ENCODE measurements at places on chromosomes 3 and 15.
A peak's percentile ranks its signal among the peaks of the same experiment; 100 is the strongest.

- DNase-seq, result no peak
Observed at GRCh38 chr15:65309882-65310418, 5.5 kb downstream of the RNU5B-1 start.

GRCh38 chr15:34808016-34808415 lies 12.7 kb upstream of the ACTC1 start:
- DNase-seq, result no peak

- no peak for DNase-seq
Observed at GRCh38 chr3:178260887-178261565, 275.2 kb upstream of the KCNMB2 start.

DNA sequence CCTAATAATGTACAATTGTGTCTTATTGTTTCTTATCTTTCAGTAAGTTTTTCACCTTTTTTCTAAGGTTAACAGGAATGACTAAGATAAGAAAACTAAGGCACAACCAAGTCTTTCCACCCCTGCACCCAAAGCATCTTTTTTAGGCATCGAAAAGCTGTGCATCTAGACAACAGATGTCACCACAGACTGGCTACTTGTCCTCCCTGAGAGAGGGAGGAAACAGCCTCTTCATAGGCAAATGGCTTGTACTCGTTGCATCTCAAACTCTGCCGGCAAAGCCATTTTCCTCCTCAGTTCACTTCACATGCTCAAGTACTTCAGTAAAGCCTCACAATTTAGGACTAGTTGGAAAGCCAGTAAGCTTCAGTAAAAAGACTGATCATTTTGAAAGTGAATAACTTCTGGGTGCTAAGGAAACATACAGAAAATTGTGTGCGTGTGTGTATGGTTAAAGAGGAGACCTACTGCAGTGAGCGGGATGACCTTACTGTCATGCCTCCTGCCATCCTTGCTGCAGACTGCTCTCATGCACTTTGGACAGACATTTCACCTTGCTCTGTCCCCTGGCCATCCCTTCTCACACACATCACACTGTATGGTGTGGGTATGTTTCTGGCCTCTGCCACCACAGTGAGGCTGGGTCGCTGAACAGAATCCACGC lies 36.5 kb upstream of the HACD2 start:
- DNase-seq, result no peak

DNA sequence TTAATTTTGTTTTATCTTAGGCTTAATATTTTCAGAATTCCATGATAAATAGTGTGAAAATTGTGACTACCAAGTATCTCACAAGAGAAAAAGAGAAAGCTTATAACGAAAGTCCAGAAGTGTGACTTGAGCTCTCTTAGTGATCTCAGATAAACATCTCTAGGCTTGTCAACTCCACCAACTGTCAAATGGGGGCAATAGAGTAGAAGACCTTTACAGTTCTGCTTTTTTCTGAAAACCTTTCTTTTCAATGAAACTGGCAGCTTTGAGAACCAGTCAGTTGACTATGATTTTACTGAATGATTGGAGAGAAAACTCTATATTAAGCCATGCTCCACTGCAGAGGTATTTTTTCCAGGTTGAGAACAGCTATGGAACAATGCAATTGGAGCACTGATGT lies 119.2 kb upstream of the TP63 start:
- no peak for DNase-seq

GRCh38 chr3:109337393-109337792 lies at the start of gene DPPA4:
DPPA4 (minus strand) TSS chr3:109337546; CDS start chr3:109337517, 29 bp downstream.
- DNase-seq, result no peak

DNA sequence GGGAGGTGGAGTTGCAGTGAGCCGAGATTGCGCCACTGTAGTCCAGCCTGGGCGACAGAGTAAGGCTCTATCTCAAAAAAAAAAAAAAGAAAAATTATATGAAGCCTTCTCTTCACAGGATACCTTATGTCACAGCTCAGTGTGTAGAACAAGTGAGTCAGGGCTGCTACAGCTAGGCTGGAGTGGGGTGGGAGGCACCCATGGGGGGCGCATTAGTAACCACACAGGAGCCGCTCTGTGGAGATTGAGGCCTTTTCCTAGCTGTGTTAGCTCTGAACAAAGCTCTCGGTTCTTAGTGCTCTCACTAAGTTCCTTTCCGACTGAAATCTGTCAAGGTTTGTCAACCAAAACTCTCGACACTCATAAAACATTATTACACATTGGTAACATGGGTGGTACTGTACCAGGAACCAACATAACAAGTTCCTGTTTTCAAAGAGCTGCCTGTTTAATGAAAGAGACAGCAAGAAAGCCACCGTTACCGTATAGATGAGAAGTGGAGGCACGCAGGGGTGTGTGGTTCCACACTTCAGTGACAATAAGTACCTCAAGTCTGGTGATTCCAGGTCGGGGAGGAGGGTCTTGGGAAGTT lies 4.5 kb downstream of the LRRC31 start:
- peak; percentile 38 for DNase-seq

GRCh38 chr3:13135251-13135810 lies 62.1 kb upstream of the IQSEC1 start:
- no peak for DNase-seq

GRCh38 chr3:140765246-140765645 lies 87.4 kb downstream of the TRIM42 start:
- DNase-seq, result no peak

DNA sequence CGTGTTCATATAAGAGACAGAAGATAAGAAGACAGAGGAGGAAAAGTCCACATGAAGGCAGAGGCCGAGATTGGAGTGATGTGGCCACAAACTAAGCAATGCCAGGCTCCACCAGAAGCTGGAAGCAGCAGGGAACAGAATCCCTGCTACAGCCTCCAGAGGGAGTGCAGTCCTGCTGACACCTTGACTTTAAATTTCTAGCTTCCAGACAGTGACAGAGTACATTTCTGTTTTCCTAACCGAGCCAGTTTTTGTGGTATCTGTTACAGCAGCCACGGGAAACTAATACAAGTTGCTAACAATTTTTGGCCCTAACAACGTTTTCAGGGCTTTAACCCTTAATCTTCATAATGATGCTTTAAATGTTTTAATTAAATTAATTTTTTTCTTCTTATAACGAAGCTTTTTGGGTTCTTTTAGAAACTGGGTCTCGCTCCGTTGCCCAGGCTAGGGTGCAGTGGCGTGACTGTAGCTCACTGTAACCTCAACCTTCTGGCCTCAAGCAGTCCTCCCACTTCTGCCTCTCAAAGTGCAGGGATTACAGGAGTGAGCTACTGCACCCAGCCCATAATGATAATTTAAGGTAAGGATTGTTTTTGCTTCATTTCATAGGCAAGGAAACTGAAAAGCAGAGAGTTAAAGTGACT lies 202.3 kb upstream of the PROK2 start:
- no peak for DNase-seq

DNA sequence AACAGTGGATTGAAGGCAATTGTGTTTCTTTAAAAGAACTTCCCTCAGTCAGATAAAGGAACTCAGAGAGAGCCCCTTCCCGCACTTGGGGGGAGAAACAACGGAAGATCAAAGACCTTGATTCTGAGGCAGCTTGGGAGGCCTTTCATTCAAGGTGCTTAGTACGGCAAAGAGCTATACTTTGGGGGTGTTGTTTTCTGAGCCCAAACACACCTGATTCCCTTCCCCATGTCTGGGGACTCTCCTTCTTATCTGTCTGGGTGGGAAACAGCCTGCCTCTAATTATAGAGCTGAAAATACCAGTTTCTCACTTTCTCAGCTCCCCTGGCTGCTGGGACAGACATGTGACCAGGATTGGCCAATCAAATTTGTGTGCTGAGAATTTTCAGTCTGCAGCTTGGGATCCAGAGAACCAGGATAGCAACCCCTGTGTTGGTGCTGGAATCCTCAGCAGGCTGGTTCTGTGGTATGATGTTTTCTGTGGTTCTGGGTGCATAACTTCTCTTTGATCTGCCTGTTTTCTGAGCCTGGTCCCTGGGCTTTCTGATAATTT lies 19.4 kb upstream of the IQCF6 start:
- no peak for DNase-seq

- DNase-seq, result no peak
Observed at GRCh38 chr3:64863226-64864212, 175.7 kb upstream of the ADAMTS9 start.

GRCh38 chr15:70098153-70098460 lies 390 bp upstream of the TLE3 start:
- peak; percentile 39 for DNase-seq

- DNase-seq, result no peak
Observed at GRCh38 chr3:128353361-128353965, 113.2 kb downstream of the DNAJB8 start.

DNA sequence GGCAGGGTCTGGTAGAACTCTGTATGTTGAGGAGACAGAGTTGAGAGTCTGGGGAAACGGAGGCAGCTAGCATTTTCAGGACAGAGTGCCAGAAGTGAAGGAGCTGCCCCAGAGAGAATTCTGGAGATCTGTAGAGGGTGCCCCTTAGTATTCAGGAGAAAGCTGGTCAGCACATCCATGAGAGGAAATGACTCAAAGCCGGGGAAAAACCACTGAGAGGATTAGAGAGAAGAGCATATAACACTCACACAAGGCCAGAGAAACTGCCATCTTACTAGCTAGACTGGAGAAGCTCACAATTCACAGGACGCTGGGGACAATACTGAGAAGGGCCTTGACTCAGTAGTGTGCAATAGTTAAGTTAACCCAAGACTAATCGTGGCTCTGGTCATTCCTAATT lies 75.7 kb upstream of the DPPA4 start:
- no peak for DNase-seq

GRCh38 chr3:122258757-122259371 lies 66.2 kb upstream of the CSTA start:
- DNase-seq, result peak; percentile 29

DNA sequence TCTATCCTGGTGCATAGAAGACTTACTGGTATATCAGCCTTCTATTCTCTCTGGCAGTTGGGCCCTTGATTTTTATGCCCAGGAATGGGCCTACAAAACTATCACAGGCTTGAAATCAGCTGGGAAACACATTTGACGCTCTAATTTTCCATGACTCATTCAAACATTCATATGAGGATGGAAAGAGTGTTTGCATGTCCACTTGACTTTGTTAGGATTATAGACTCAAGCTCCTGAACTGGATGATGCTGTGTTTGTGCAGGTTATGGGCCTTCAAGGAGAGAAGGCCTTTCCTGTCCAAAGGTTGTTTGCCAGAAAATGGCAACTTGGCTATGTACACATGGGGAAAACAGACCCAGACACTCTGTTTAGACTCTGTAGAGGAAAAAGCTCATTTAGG lies 219.9 kb downstream of the GAP43 start:
- no peak for DNase-seq

DNA sequence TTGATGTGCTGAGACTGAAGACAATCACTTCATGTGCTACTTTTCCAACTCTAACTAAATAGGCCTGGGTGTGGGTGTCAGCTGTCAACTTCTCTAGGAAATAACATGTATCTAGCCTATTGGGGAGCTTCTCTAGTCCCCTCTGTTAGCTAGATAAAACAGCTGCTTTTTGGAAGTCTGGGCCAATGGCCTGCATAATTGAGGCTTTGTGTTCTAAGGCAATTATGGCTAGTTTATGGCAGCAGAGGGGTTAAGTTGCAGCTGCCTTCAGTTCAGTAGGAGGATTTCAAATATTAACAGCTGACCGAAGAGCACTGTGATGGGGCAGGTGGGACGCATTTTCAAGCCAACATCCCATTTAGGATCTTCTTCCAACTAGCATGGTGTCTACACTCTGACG lies 6.4 kb downstream of the COL8A1 start:
- no peak for DNase-seq

DNA sequence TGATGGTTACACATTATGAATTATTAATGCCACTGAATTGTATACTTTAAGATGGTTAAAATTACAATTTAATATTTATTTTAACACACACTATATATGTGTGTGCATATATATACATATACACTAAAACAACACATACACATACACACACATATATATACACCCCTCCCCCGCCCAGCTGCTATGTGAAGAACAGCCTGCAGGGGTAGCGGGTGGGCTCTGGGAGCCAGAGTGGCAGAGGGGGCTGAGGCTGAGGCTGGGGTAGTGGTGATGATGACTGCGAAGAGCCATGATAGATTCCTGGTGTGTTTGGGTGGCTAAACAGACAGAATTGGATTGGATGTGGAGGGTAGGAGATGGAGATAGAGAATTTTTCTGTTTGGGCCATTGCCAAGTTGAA lies 39.4 kb upstream of the APEH start:
- no peak for DNase-seq

DNA sequence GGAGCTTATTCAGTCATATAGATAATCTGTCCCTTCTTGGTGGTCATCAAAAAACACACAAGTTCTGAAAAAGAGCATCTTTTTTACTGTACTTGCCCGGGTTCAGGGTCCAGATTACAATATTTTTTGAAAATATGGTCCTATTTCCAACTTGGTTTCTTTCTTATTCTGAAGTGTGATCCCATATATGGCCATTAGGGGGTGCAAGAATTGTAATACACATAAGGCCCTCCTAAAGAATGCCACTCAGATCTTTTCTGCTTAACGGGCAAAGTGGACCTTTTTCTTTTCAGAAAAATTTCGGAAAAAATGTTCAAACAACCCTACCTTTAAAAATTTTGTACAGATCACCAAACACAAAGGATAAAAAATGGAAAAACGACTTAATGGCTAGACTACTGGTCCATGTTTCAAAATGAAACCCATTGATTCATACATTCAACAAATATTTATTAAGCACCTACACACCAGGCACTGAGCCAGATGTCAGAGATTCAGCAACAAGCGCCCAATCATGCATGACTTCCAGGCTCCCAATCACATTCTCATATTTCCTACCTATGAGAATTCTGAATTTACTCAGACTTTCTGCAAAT lies 102.0 kb upstream of the MYRIP start:
- no peak for DNase-seq

GRCh38 chr3:178420033-178420432 lies 116.2 kb upstream of the KCNMB2 start:
- DNase-seq, result no peak

GRCh38 chr15:77854980-77855379 lies 222.3 kb upstream of the LINGO1 start:
- DNase-seq, result no peak

GRCh38 chr3:42078677-42079076 lies 12.5 kb upstream of the TRAK1 start:
- no peak for DNase-seq

DNA sequence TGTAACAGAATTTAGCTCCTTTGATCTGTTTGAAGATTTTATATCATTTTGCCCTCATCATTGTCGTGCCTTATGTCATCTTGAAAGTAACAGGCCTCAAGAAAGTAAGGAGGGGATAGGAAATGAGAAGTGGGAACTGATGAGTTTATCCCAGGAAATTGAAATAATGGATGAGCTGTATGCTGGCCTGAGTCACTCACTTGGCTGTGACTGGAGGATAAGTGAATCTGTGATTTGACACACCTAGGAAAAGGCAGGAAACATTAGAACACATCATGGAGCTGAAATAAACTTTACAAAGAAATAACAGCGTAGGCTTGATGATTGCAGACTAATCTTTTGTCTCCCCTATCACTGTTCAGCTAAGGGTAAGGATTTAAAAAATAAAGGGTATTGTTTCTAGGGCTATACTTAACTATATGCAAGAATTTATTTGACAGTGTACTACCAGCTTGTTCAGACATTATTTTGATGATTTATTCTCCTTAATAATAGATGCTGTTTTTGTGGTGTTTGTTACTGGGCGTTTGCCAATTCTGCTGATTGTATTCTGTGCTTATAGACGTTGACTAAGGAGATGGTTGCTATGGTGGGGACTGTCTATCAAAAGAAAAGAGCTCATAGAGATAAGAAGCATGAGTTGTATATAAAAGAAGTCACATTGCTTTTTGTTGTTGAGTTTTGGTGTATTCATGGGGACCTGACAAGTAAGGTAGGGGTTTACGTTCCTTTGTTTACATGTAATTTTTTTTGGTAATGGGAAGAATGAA lies 105.6 kb upstream of the ROPN1 start:
- no peak for DNase-seq
